ENCODE measurements at places on chromosomes 12 and 14.

GRCh38 chr12:65279369-65280112, 1.1 kb downstream of the MSRB3 start:
- peak; percentile 72 for DNase-seq

- peak; percentile 98 for DNase-seq
Measured at GRCh38 chr12:401235-402028, at the start of gene CCDC77. CCDC77 (plus strand) TSS chr12:401644; CDS start chr12:409384, 7,740 bp downstream.

DNA sequence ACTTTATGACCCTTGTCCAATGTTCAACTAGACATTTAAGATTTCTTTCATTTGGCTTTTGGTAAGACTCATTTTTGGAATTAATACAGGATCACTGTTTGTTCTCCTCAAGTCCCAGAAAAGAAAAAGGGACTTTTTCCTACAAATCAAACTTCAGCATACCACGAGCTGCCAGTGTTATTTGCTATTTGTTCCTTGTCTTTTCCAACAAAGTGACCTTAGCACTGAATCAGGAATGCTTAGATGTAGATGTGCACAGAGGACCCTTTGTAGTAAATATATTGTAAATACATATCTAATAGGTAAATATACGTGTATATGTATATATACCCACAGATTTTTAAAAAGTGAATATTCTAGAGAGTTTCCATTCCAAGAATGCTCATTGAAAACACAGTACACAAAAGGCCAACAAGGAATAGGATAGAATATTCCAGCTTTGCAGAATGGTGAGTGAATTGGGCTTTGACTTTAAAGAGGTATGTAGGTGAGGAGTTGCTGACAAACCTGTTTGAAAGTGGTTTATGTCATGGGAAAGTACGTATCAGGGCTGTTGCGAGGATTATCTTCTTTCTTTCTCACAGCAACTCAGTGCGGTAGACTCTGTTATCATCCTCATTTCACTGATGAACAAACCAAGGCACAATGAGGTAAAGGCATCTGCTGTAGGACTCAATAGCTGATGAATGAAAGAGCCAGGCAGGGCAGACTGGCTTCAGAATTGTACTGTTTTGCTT, 65.0 kb downstream of the HMGA2 start:
- DNase-seq, result no peak

- peak; percentile 35 for DNase-seq
Measured at GRCh38 chr12:105120551-105120950, 13.0 kb downstream of the WASHC4 start.

GRCh38 chr12:78229591-78230101, 399.0 kb downstream of the NAV3 start:
- peak; percentile 56 for DNase-seq

DNA sequence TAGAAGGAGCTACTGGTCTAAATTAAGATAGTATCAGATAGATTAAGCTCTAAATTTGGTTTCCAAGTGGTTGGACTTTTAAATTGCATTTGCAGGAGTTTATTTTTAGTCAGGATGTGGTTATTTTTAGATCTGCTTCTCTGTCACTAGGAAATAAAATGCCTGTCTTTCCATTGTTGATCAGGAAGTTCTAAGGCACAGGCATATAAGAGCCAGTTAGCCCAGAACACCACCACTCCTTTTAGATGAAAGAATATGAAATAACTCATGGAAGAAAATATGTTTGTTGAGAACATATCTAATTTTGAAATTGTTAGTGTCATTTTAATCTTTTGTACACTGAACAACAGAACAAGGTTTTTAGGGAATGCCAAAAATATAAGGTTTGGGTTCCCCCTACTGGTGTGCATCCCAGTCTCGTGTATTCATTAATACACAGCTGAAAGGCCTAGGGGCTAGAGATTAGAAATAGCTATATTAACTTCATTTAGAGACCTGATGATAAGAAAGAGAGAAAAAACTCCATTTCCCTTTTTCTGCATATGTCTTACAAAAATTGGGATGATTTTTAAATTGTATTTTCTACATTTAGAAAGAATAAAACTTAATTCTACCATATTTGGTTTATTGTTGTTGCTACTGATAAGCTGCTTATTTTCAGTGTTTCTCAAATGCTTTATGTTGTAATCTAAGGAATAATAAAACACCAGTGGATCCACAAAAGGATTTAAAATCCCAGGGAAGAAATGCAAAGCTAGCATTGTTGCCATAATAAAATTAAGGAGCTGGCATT, 67.2 kb downstream of the RIC8B start:
- DNase-seq, result peak; percentile 76

DNA sequence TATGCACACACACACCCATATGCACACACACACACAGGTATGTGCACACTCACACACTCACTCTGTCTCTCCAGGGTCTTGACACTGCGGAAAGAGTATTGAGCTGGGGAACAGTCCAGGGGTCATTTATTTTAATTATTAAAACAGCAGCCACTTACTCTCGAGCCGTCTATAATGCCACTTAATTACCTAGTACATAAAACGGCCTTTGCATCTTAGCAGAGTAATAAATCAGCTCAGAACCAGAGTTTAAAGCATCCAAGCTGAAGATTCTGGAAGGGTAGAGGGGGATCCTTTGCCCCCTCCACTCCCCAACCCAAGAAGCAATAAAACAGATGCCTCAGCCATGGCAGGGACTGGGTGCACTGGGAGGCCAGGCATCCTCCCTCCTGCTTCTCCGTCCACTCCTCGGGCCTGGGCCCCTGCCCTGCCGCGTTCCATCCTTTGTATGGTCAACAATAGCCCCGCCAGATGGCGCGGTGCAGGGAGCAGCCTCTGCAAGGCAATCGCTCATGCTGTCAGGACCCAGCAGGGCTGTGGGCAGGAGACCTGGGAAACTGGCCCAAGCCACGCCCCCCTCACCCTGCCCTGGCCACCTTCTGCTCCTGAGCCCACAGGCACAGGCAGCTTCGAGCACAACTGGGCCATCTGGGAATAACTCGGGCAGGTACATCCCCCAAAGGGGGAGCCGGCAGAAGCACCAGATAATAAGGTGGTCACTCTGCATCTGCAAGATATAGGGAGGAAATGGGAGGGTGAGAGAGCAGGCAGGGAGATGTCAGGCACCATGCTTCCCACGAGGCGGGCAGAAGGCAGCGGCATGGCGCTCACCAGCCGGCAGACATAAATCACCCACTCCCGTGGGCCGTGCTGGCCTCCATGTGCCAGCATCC, 40.9 kb downstream of the CCDC85C start:
- peak; percentile 20 for DNase-seq

GRCh38 chr14:100213587-100213955, 25.4 kb upstream of the YY1 start:
- peak; percentile 28 for DNase-seq

GRCh38 chr12:115044073-115044472, 360.1 kb upstream of the TBX3 start:
- DNase-seq, result no peak

GRCh38 chr12:27052176-27052575, 29.8 kb downstream of the MED21 start:
- DNase-seq, result no peak

DNA sequence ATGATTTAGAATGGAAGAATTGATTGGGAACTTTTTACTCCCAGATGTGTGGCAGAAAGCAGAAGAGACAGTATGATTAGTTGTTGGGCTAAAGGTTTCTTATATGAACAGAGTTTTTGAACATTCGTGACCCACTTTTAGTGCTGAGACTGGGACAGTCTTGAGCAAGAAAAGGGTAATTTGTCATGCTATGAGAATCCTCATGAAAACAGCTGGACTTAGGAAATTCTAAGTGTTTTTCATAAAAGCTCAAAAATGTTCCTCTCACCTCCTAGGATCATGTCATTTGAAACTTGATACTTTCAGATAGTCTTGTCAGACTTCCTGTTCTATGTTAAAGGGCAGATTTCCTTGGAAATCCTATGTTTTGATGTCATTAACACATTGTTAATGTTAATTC, 86.1 kb downstream of the MGAT4C start:
- no peak for DNase-seq

- DNase-seq, result peak; percentile 12
Measured at GRCh38 chr14:58533446-58533845, 104.3 kb upstream of the DACT1 start.
